ENCODE measurements at places on chromosomes 16 and 17.

DNA sequence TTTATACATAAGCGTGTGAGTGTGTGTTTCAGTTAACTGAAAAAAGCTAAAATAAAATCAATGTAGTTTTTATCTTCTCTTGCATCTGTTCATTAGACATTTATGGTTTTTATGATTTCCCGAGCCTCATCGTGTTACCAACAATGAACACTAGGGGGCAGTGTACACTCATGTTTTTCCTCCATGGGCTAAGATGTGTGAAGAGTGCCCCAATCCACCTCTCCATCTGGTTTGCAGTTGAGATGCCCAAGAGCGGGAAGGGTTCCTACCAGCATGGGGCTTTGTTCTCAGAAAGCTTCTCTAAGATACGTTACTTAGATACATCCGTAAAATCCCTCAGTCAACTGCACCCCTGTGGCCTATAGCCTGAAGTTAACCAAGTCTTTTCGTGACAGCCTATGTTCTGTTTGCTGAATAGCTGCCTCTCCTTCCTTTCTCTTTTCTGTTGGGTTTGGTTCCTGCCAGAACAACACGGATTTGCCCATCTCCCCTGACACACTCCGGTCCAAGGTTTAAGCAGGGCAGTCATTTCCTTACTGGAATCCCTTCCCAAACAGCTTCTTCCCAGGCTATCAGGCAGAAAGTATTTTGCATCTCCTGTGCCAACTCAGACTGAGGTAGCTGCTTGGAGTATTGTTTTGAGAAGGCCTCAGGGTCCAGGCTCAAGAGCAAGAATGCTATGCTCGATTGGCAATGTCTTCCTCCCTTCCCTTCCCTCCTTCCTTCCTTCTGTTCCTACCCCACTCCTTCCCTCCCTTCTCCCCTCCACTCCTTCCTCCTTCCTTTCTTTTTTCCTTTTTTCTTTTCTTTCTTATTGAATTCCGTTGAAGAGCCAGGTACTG is 12.9 kb upstream of the ELAC2 start:
- H3K27me3 ChIP-seq, result no peaks in the 10 kb centered on the region
- no peaks in the 10 kb centered on the region for H3K36me3 ChIP-seq

GRCh38 chr16:72013888-72014581 is 5.5 kb downstream of the DHODH start:
- peak overlapping the region; percentile 41 for H3K4me3 ChIP-seq
- no peaks in the 10 kb centered on the region for H3K4me1 ChIP-seq
- peaks cover 8% of the 10 kb centered on the region for H3K36me3 ChIP-seq
- no peak for DNase-seq
- H3K27ac ChIP-seq, result peak overlapping the region; percentile 95

DNA sequence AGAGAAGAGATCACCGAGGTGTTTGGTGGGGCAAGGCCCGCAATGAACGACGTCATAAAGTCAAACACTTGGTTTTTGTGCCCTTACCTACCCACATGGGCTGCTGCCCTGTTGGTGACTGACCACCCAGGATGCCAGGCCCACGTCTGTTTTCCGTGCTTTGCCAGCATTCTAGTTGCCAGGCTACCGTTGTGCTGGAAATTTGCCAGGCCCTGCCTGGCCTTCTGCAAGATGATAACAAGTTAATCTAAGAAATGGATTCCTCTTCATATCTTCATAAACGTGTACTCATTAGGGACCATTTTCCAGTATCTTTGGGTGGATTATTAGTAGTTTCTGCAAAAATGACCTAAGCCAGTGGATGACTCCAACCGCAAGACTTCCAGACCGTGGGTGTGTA is 35.4 kb downstream of the SLC6A4 start:
- H3K27ac ChIP-seq, result no peak overlapping the region
- no peaks in the 10 kb centered on the region for H3K36me3 ChIP-seq
- DNase-seq, result no peak
- no peak overlapping the region for H3K4me3 ChIP-seq

DNA sequence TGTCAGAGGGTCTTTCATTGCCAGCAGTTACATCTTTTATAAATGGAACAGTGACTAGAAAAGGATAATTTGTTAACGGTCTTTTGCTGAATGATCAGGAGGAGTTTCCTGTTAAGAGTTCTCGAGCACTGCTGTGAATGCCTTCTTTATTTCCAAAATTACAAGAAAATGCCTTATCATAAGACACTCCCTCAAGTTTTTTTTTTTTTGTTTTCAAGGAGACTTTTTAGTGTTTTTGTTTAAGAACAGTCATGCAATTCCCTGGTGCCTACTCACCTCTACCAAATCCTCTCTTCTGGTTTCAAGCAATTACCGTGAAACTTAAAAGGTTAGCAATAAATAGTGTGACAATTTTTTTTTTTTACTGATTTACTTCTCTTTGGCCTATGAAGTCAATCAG is 19.0 kb upstream of the VWA3A start:
- no peak overlapping the region for H3K27ac ChIP-seq
- H3K4me3 ChIP-seq, result no peak overlapping the region
- H3K27me3 ChIP-seq, result no peaks in the 10 kb centered on the region
- no peak for DNase-seq
- peaks cover 18% of the 10 kb centered on the region for H3K4me1 ChIP-seq
- peaks cover 6% of the 10 kb centered on the region for H3K36me3 ChIP-seq

GRCh38 chr16:30659507-30660423 is 1.5 kb downstream of the FBRS start:
- H3K36me3 ChIP-seq, result peaks cover 49% of the 10 kb centered on the region
- H3K4me1 ChIP-seq, result peaks cover 58% of the 10 kb centered on the region
- no peak for DNase-seq
- peak overlapping the region; percentile 95 for H3K27ac ChIP-seq
- H3K4me3 ChIP-seq, result peak overlapping the region; percentile 94

- no peaks in the 10 kb centered on the region for H3K27me3 ChIP-seq
- peaks cover 31% of the 10 kb centered on the region for H3K4me1 ChIP-seq
- peak overlapping the region; percentile 84 for H3K4me3 ChIP-seq
These were observed 1.6 kb downstream of the AMFR start for GRCh38 chr16:56423584-56424403.

GRCh38 chr17:75439287-75439686 is 17.1 kb upstream of the TMEM94 start:
- no peaks in the 10 kb centered on the region for H3K36me3 ChIP-seq
- H3K4me3 ChIP-seq, result no peak overlapping the region
- no peaks in the 10 kb centered on the region for H3K27me3 ChIP-seq
- no peak overlapping the region for H3K27ac ChIP-seq
- H3K4me1 ChIP-seq, result peaks cover 18% of the 10 kb centered on the region
- no peak for DNase-seq

- no peak overlapping the region for H3K27ac ChIP-seq
- H3K27me3 ChIP-seq, result no peaks in the 10 kb centered on the region
- DNase-seq, result no peak
- H3K4me3 ChIP-seq, result no peak overlapping the region
- H3K4me1 ChIP-seq, result no peaks in the 10 kb centered on the region
- H3K36me3 ChIP-seq, result no peaks in the 10 kb centered on the region
These were observed 31.4 kb downstream of the STX8 start for GRCh38 chr17:9544221-9544620.

- H3K27me3 ChIP-seq, result no peaks in the 10 kb centered on the region
- H3K4me3 ChIP-seq, result no peak overlapping the region
- H3K36me3 ChIP-seq, result peaks cover 3% of the 10 kb centered on the region
- no peak for DNase-seq
- H3K27ac ChIP-seq, result no peak overlapping the region
These were observed 2.5 kb upstream of the VASN start for GRCh38 chr16:4369007-4369733.

- no peak overlapping the region for H3K27ac ChIP-seq
- no peaks in the 10 kb centered on the region for H3K4me1 ChIP-seq
- no peak for DNase-seq
- peaks cover 39% of the 10 kb centered on the region for H3K36me3 ChIP-seq
These were observed 25.0 kb upstream of the BCAS3 start for GRCh38 chr17:60652454-60653247.

DNA sequence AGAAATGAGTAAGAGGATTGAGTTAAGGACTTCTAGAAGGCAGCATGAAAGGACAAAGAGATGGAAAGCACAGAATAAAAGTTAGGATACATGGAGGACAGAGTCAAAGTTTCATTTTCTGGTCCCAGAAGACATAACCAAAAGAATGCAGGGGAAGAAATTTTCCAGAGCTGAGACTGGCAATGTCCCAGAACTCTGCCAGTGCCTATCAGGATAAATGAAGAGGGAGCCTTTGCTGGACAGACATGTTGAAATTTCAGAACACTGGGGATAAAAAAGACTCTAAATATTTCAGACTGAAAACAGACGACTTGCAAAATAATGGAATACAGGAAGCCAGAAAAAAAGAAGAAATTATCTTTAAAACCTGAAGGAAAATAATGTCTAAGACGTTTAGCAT is 55.7 kb downstream of the NT5M start:
- H3K27ac ChIP-seq, result peak overlapping the region; percentile 35
- DNase-seq, result no peak
- no peaks in the 10 kb centered on the region for H3K36me3 ChIP-seq
- H3K27me3 ChIP-seq, result no peaks in the 10 kb centered on the region
- peaks cover 18% of the 10 kb centered on the region for H3K4me1 ChIP-seq

GRCh38 chr16:4689091-4689671 is 4.2 kb upstream of the NUDT16L1 start:
- no peak overlapping the region for H3K4me3 ChIP-seq
- no peaks in the 10 kb centered on the region for H3K27me3 ChIP-seq
- H3K4me1 ChIP-seq, result no peaks in the 10 kb centered on the region
- DNase-seq, result no peak
- peaks cover 43% of the 10 kb centered on the region for H3K36me3 ChIP-seq
- no peak overlapping the region for H3K27ac ChIP-seq

DNA sequence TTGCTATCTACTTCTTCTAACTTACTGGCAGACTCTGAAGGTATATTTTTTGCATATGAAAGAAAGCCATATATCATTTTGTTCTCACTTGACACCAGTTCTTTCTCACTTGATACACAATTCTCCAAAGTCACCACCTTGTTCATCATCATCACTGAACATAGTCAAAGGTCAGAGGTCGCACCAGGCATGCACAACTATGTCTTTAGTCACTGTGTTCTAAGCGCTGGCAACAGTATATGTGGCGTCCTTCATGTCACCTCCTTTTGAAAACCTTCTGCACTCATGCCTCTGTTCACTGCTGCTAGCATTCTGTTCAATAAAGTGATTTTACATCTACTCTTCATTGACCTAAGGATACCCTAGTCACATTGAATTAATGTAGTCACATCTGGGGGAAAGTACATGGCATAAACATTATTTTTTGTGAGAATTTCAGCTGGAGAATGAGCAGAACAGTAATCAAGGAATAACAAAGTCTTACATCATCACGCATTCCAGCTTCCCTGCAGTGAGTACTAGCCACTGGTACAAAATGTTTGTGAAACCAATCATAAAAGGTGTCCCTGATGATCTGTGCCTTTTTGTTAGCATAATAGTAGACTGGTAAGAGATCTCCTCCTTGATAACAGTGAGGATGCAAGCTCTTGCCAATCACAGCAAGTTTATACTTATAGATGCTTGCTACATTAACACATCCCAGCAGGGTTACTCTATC is 20.5 kb upstream of the TBX4 start:
- no peaks in the 10 kb centered on the region for H3K36me3 ChIP-seq
- DNase-seq, result no peak
- no peaks in the 10 kb centered on the region for H3K4me1 ChIP-seq
- H3K27ac ChIP-seq, result no peak overlapping the region
- no peaks in the 10 kb centered on the region for H3K27me3 ChIP-seq

DNA sequence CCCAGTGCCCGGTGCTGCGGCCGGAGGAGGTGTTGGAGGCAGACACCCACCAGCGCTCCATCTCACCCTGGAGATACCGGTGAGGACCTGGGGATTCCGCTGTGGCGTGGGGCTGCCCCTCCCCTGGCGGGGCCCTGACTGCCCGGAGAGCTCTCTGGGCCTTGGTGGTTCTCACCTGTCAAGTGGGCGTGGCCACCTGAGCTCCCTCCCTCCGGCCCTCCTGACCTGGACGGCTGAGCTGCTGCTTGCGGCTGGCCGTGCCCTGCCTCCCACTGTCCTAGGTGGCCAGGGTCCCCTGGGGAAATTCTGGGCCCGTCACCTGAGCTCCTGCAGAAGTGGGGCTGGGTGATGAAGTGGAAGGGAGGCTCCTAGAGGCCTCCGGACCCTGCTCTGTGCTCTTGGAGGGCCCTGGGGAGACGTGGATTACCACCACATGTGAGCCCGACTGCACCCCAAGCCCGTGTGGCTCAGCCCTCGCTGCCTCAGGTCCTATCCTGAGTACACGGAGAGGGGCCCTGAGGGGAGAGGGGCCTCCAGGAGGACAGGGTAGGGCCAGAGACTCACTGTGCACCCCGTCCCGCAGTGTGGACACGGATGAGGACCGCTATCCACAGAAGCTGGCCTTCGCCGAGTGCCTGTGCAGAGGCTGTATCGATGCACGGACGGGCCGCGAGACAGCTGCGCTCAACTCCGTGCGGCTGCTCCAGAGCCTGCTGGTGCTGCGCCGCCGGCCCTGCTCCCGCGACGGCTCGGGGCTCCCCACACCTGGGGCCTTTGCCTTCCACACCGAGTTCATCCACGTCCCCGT is 1.1 kb downstream of the IL17C start:
- peaks cover 15% of the 10 kb centered on the region for H3K27me3 ChIP-seq
- H3K4me3 ChIP-seq, result no peak overlapping the region
- DNase-seq, result no peak
- H3K27ac ChIP-seq, result no peak overlapping the region
- peaks cover 13% of the 10 kb centered on the region for H3K4me1 ChIP-seq

GRCh38 chr16:89369266-89369895 is 121.0 kb downstream of the ANKRD11 start:
- no peak overlapping the region for H3K27ac ChIP-seq
- H3K27me3 ChIP-seq, result no peaks in the 10 kb centered on the region
- H3K4me3 ChIP-seq, result no peak overlapping the region

- no peaks in the 10 kb centered on the region for H3K27me3 ChIP-seq
- no peaks in the 10 kb centered on the region for H3K36me3 ChIP-seq
- H3K4me3 ChIP-seq, result no peak overlapping the region
- no peaks in the 10 kb centered on the region for H3K4me1 ChIP-seq
These were observed 132.0 kb downstream of the PMP22 start for GRCh38 chr17:15133143-15133542.

DNA sequence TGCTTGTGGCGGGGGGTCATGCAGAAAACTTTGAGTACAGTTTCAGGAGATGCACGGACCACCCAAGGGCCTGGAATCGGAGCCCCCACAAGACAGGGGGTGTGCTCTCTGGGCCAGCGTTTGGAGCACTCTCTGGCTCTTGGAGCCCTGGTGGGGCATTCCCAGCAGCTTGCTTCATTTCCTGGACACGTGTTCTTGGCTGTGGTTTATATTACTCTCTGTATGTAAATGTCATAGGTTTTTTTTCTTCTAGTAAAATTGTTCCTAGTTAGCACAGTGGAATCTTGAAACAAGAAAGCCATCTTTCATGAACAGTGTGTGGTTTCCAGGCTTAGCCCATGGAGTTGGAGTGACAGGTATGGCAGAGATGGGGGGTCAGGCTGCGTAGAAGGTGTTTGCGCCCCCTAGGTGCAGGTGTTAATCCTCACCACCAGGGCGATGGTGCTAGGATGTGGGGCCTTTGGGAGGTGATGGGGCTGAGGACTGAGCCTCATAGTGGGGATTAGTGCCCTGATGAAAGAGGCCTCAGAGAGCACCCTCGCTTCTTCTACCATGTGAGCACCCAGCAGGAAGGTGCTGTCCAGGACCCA is 79.8 kb downstream of the JPH3 start:
- no peaks in the 10 kb centered on the region for H3K4me1 ChIP-seq
- DNase-seq, result no peak
- H3K27me3 ChIP-seq, result no peaks in the 10 kb centered on the region
- H3K27ac ChIP-seq, result no peak overlapping the region
- H3K36me3 ChIP-seq, result no peaks in the 10 kb centered on the region
